ENCODE measurements at places on chromosomes 7 and 10. TPM values are rescaled to one million over a fixed set of nuclear protein-coding genes. Genes with fewer than 3 reads are reported as not detected.

HECTD2 gene
- total RNA-seq: 3.3 TPM

PNLIPRP3 gene
- total RNA-seq: not detected

CDK14 gene
- total RNA-seq: 0.14 TPM

CSGALNACT2 gene
- 13.3 TPM for total RNA-seq

ARL5B gene
- 6.5 TPM for total RNA-seq

Data from A549 treated with Mapracorat at 1 μM for 4 hours (cell line).